OCI-LY7 (cell line): ENCODE measurements at places on chromosomes 3 and 15.
A peak's percentile ranks its signal among the peaks of the same experiment; 100 is the strongest.

GRCh38 chr3:14564741-14565140 lies 24.6 kb upstream of the GRIP2 start:
- DNase-seq, result no peak

DNA sequence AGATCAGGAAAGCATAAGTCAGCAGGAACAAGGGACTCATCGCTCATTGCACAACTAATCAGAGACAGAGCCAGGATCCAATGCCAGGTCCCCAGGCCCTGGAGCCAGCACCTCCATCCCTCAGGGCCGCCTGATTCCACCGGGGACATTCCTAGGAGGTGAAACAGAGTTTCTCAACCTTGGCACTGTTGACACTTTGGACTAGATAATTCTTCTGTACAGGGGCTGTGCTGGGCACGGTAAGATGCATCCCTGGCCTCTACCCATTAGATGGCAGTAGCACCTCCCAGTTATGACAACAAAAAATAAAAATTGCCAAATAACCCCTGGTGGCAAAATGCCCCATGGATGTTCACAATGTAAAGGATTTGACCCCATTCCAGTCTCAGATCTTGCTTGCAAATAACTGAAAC lies 127.7 kb downstream of the MTHFS start:
- peak; percentile 21 for DNase-seq

- no peak for DNase-seq
Observed at GRCh38 chr3:37588758-37589157, 272.9 kb upstream of the CTDSPL start.

- DNase-seq, result no peak
Observed at GRCh38 chr3:51968883-51969678, 1.8 kb upstream of the PCBP4 start.

- no peak for DNase-seq
Observed at GRCh38 chr3:189567766-189568420, 63.3 kb upstream of the TP63 start.

DNA sequence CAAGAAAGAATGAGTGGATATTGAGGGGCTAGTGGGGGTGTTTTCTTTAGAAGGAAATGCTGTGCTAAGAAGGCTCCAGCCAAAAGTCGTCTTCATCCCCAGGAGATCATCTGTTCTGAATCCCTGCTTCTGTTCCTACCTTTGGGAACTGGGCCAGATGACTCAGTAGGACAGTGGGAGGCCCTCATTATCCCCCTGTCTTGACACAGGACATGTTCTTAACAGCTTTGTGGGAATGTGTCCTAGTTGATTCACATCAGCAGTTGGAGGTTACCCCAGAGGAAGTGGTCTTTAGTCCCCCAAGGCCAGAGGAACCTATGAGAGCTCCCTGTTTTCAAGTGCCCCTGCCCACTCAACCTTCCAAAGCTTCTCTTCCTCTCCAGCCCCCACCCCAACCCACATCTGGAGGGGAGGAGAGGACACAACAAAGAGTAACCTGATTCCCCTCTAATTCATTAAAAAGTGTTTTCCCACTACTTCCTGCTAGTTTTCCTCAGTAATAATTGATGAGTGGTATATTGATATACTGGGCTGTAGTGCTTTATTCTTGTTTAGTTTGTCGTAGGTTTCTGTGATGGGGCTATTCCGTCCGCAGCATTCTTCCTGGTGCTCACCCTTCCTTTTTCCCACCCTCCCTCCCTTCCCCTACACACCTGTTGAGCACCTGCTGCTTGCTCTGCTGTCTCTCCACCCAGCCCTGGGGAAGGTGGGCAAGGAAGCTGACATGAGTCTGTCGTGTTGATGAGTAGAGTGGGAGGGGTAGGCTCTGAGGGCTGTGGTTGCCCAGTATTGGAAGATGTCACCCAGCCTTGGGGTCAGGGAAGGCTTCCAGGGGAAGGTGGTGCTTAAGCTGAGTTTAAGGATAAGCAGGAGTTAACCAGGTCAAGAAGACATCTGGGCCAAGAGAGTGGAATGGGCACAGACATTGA lies 9.3 kb downstream of the PXYLP1 start:
- no peak for DNase-seq

DNA sequence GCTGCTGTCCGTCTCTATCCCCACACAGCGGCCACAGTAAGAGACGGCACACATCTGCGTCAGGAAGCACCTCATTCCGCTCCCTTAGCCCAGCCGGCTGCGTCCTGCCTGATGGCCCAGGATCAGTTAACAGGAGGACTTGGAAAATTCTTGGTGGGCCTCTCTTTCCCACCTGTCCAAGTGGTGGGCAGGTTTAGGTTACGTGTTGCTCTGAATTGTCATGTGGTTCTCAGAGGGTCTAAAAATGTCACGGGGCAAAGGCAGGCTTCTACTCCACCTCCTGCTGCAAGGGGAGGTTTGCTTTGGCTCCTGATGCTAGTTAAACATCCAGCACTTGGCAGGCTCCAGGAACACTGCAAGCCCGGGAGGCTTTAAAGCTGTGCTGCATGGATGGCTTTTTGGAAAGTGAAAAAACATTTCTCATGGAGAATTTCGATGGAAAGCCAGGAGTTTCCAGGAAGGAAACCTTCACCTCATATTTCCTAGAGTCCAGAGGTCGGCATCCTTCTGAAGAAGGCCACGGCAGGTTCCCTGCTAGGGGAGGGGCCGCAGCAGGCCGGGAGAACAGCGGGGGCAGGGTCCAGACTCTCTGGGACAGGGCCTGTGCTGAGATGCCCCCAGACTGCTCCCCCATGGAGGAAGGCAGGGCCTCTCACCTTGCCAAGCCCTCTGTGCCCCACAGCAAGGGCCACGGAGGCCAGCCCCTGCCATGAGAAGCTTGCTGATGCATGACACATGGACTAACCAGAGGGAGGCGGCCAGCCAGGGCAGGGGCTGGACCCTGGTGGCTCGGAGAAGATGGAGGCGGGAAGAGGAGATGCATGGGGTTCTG lies 10.8 kb downstream of the CTSH start:
- DNase-seq, result no peak

GRCh38 chr3:196938124-196938523 lies 4.2 kb downstream of the NCBP2 start:
- DNase-seq, result no peak

GRCh38 chr3:185887066-185887465 lies 50.7 kb downstream of the TRA2B start:
- DNase-seq, result no peak

DNA sequence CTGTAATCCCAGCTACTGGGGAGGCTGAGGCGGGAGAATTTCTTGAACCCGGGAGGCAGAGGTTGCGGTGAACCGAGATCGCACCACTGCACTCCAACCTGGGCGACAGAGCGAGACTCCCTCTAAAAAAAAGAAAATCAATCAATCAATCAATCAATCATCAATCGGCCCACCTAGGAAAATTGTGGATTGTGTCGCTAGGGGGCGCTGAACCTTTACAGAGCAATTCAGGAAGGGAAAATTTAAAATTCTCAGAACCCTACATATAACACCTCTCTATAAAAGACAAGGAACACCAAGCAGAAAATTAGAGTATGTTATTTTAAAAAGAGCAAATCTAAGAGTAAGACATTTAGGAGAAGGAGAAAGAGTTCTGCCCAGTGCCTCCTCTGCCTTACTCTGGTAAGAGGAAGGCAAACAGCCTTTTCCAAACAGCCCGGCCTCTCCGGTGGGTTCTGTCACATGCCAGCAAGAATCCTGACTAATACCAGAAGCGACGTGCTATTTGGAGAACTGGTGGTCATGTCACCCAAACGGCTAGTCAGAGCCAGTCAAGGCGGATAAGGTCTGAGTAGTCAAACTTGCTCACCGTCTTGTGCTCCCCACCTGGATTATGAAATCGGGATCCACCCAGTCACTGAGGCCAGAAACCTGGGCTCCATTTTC lies 22.3 kb upstream of the SMCO1 start:
- DNase-seq, result peak; percentile 32

DNA sequence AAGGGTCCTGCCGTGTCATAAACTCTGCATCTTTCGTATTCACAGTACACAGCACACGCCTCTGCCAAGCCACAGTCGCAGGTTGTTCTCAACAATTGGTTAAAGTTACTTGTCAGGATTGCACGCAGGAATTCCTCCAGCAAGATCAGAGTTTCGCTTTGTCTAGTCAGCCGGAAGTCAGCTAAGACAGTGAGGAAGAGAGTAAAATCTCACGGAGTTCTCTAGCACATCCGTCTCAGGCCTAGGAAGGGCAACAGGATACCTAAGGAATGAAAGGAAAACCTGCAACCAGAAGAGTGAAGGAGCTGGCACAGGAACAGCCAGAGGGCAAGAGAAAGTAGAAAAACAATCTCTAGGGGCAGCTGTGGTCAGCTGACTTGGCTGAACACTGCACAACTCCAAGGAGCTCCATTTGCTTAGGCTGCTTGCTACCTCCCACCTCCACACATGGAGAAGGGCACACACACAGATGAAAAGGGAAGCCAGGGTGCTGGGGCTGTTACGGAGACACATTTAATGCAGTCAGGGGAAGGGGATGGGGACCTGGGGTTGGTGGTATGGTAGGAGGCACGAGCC lies 23.7 kb downstream of the RORA start:
- no peak for DNase-seq

DNA sequence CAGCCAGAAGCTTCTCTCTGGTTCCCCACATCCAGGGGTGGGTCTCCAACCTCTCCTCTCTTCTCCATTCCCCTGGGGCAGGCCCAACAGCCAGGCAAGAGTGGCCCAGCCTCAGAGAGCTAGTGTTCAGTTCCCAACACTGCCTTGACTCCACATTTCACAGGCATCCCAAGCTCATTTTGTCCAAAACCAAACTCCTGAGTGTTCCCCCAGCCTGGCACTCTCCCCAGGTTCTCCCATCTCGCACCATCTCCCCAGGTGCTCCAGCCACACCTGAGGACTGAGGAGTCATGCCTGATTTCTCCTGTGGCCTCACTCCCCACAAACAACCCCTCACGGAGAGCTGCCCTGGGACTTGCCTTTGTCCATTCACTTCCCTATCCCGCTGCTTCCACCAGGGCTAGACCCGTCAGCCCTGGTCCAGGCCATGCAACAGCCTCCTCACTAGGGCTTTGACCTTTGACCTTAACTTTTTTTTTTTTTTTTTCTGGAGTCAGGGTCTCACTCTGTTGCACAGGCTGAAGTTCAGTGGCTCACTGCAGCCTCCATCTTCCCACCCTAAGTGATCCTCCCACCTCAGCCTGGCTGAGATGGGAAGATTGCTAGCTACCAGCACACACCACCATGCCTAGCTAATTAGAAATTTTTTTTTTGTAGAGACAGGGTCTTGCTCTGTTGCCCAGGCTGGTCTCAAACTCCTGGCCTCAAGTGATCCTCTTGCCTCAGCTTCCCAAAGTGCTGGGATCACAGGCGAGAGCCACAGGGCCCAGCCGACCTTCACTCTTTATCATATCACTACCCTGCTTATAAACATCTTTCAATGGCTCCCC lies 3.9 kb upstream of the CSK start:
- peak; percentile 64 for DNase-seq

DNA sequence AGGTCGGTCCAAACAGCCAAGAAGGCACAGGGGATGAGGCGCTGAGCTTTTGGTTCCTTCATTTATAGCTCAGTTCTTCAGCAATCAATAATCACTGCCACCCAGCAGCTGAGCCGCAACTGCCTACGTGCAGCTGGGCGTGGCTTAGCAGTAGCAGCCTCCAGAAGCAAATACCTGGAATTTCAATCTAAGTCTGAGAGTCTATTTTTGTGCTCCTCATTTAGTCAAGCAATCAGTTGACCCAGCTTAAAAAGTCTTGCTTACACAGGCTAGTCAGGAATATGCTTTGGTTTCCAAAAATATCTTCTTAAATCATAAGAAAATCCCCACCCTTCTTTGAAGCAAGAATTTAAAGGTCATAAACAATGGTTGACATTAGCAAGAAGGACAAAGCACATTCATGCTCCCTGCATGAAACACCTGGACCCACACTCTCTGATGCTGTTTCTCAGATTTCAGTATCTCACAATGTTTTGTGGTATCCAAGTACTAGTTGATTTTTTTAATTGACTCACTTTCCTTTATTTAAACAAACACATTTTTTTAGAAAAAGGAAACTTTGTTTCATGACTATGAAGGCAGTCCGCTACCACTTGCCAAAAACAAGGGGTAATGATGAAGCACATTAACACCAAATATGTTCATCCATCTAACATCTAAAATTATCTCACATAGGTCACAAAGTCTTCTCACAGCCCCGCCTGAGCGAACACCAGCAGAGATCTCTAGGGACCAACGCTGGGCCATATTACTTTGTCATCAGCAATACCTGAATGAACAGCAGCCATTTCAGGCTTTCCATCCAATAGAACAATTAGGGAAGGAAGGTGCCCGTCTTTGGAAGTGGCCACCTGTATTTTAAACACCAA lies 106.1 kb downstream of the OXNAD1 start:
- peak; percentile 64 for DNase-seq

GRCh38 chr3:12648384-12648959 lies 15.4 kb downstream of the RAF1 start:
- DNase-seq, result peak; percentile 58

DNA sequence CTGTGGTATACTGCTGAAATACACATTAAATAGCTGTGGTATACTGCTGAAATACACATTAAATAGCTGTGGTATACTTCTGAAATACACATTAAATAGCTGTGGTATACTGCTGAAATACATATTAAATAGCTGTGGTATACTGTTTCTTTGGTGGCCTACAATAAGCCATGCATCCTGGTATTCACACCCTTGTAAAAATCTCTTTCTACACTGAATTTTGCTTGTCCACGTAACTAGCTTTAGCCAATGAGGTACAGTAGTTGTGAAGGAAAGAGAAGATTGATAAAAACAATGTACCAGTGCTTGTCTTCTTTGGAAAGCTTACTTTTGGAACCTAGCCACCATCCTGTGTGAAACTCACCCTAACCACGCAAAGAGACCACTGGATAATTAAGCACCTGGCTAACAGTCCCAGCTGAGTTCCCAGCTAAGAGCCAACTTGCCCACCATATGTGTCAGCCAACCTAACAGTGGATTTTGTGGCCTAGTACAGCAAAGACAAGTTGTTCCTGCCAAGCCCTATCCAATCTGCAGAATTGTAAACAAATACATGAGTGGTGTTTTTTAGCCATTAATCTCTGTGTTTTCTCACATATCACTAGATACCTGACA lies 103.4 kb upstream of the MELTF start:
- DNase-seq, result no peak

DNA sequence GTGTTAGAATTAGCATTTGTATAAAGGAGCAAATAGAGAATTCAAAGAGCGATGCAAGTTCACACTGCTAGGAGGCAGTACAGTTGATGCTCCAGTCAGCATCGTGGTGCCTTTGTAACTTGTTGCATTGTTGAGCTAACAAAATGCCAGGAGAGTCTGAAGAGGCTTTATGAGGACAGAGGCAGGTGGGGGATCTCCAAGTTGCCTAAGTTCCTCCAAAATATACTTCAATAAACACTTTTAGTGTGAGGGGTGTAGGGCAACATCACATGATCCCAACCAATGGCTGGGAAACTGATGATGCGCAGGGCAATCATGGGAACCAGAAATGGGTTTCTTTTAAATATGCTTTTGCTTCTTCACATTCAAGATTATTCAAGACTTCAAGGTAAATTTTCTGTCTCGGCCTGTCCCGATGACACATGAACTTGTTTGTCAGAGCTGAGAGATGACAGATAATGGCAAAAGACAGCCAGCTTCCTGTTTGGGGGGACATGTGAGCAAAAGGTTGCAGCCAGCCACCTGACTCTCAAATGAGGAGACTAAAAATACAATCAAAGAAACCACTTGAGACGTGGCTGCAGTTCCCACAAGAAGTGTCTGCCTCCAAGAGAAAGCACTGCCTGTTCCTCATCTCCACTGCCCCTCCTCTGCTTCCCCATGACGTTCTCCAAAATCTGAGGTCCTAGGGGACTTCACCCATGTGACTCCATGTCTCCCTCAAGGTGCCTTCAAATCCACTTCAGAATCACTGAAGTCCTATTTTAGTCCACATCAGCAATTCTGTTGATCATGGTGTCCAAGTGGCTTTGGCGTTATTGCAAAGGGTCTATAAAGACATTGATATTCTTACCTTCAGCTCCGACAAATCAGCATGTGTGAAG lies 39.3 kb downstream of the KLHL6 start:
- DNase-seq, result peak; percentile 93
